ENCODE measurements at places on chromosomes 1 and 21.

DNA sequence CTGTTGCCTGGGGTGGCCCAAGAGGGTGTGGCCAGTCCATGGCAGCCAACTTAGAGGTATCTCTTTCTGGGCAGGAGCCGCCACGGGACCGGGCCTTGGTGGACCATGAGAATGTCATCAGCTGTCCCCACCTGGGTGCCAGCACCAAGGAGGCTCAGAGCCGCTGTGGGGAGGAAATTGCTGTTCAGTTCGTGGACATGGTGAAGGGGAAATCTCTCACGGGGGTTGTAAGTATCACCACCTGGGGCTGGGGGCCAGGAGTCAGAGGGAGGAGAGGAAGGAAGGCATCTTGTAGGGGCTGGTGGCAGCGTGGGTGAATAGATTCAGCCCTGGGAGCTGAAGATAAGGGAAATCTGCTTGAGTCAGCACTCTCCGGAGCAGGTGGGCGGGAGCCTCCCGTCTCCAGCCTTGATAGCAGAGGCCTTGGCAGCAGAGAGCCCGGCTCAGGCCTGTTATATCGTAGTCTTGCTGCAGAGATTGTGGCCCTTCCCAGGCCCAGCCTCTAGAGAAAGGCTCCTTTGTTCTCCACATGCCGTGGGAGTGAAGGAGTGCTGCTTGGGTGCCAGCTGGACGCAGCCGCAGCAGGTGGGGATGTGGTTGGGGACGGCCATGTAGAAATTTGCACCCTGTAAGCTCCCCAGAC, 25.4 kb downstream of the PHGDH start:
- DNase-seq: no peak

GRCh38 chr1:113579256-113580018, 179.8 kb downstream of the PHTF1 start:
- no peak for DNase-seq

- DNase-seq: peak; percentile 6
These were observed 49.1 kb downstream of the COP1 start for GRCh38 chr1:176157995-176158394.

- no peak for DNase-seq
These were observed 802.9 kb upstream of the ADAMTS5 start for GRCh38 chr21:27769763-27770162.

DNA sequence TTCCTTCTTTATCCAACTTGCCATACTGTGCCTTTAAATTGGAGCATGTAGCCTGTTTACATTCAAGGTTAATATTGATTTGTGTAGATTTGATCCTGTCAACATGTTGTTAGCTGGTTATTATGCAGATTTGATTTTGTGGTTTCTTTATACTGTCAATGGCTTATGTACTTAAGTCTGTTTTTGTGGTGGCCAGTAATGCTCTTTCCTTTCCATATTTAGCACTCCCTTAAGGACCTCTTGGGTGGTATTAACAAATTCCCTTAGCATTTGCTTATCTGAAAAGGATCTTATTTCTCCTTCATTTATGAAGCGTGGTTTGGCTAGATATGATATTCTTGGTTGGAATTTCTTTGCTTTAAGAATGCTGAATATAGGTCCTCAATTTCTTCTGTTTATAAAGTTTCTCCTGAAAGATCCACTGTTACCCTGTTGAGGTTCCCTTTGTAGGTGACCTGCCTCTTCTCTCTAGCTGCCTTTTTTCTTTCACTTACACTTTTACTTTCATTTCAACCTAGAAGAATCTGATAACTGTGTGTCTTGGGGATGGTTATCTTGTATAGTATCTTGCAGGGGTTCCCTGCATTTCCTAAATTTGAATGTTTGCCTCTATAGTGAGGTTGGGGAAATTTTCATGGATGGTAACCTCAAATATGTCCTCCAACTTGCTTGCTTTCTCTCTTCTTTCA, 86.9 kb upstream of the NEGR1 start:
- peak; percentile 3 for DNase-seq

Data from fibroblast of lung (primary cell).